A549 (cell line): ENCODE measurements at places on chromosomes 11 and 22. TPM values are rescaled to one million over a fixed set of nuclear protein-coding genes. Genes with fewer than 3 reads are reported as not detected.

GRCh38 chr22:36773935-36774334 is 2.0 kb downstream of the IFT27 start:
- peak; percentile 35 for DNase-seq

DNA sequence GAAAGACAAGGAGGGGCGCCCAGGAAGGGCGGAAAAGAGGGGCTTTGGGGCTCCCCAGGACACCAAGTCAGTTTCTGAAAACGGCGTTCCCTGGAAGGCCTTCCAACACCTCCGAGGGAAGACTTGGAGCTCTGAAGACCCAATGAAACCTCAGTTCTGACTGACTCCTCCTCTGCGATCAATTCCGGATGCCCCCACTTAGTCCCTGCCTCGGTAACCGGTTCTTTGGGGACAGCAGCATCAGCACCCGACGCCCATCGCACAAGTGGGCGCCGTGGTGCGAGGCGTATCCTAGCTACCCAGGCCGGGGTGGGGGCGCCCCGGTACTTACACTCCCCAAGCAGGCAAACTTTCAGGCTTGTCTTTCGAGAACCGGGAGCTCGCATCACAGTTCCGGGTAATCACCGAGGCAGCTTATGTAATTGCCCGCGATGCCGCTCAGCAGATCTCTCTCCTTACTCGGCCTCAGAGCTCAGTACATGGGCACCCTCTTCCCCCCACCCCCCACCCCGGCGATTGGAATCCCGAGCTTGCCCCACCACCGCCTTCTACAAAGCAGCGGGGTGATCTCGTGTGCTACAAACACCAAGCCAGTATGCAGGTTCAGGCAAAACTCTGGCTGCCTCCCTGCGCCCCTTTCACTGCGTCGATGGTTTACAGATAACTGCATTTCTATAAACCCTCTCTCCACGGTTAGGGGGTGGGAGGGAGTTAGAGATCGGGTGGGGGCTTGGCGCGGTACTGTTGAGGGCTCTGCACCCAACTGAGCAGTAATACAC is 2.0 kb downstream of the TENM4 start:
- no peak for DNase-seq

DNA sequence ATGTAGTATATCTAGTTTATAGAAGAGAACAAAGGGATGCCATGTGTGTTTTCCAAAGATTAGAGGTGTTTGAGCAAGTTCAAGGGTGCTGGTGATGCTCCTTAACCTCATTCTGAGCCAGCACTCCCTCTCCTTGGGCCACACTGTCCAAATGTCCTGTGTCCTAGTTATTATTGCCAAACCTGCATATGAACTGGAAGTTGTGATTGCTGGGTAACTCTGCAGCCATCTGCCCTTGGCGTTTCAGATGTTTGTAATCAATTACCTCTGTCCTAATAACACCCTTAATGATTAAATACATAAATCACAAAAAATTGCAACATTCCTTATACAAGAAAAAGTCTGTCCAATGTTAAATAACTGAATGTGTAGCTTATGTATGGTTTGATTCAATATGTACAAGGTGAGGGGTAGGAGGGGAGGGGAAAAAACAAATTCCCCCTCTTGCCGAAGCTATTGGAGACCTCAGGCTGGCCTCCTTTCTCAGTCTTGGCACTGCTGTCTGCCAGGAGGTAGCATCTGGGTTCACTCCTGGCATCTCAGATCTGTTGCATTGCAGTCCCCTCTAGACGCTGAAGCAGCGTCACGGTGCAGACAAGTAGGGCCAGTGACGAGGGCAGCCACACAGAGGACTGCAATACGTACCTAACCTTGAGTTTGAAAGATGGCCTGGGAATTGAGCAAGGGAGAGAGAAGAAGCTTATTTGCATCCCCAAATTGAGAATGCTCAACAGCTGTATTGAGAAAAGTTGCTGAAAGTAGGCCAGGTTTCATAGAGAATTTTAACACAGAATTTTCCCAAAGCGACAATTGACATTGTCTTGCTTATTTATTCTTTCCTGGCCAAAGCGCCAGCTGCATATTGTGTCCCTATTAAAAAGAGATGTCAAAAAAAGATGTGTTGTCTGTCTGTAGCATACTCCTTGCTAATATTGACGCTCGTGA is 89.6 kb upstream of the ARHGAP32 start:
- no peak for DNase-seq

- no peak for DNase-seq
These were observed 129.8 kb downstream of the FCHSD2 start for GRCh38 chr11:73012121-73012863.

DNA sequence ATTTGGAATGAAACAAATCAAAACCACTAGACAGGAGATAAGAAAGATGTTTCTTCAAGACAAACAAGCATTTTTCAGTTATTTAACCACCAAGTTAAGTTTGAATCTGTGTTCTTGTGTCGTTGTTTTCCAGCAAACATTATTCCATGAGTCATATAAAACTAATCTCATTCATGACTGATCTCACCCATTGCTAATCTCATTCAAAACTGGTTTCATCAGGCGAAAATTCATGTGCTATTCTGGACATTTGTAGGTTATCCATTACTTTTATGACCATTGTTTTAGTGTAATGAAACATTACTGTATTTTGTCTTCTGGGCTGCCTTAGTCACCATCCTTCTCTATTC is 221.8 kb downstream of the DDX10 start:
- DNase-seq = no peak

DNA sequence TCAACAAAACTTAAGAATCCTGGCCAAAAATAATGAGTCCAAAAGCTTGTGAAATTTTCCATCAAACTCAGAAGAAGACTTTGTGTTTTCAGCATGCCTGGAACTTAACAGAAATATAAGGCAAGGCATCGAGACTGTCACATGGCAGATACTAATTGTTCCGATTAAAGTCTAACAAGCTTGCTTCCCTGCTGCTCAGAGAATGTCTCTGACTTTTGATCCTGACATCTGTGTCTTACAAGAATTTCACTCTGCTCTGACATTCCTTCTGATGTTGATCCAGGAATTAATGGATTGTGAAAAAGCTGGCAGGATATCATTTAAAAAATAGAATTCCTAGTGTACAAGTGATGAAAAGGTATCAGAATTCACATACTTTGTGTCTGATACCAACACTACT is 170.2 kb downstream of the DCDC1 start:
- DNase-seq = no peak

DNA sequence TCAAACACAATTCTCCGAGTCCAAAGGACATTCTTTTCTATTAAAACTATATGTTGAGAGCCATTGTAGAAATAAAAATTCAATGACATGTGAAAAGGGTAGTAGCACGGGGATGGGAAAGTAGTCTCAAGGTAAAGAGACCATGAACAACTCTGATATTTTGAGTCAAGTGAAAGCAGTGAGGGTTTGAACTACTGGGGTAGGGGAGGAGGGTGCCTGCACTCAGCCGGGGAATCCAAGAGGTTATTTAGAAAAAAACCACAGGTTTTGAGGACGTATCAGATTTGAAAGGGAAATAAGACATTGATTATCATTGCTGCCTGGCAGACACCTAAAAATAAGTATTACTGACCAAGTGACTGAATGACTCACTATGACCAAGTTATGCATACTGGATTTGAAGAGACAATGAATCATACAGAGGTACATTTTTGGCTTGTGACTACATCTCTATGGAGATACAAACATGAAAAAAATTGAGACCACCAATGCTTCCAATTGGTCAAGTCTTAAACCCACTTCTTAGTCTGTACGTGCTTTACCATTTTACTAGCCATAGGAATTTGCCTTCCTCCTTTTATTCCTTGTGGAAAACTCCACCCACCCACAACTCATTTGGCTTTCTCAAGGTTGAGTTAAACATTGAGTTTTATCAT is 2.2 kb upstream of the OR52H1 start:
- DNase-seq = peak; percentile 21

GRCh38 chr11:47163898-47164297 is 12.8 kb downstream of the ARFGAP2 start:
- DNase-seq = no peak

DNA sequence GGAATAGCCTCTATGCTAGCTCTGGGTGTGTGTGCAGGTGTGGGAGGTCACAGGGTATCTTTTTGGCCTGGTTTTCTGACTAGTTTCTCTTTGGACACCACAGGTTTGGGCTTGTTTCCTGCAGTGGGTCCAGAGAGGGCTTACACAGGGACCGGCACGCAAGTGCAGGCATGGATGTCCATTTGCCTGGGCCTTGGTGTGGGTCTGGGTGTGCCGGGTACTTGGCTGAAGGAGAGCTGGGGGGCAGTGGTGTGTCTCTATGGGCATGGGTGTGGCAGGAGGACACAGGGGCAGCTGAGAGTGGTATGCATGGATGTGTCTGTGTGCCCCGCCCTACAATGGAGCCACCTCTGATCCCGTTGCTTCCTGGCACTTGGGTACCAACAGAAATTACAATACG is 7.5 kb upstream of the KCNJ11 start:
- DNase-seq = no peak

- no peak for DNase-seq
These were observed 60.9 kb downstream of the SYT13 start for GRCh38 chr11:45225277-45225676.

- no peak for DNase-seq
These were observed 31.1 kb upstream of the ARHGAP32 start for GRCh38 chr11:129223260-129223659.

- peak; percentile 11 for DNase-seq
These were observed 92.4 kb downstream of the KCNC1 start for GRCh38 chr11:17827006-17827405.

DNA sequence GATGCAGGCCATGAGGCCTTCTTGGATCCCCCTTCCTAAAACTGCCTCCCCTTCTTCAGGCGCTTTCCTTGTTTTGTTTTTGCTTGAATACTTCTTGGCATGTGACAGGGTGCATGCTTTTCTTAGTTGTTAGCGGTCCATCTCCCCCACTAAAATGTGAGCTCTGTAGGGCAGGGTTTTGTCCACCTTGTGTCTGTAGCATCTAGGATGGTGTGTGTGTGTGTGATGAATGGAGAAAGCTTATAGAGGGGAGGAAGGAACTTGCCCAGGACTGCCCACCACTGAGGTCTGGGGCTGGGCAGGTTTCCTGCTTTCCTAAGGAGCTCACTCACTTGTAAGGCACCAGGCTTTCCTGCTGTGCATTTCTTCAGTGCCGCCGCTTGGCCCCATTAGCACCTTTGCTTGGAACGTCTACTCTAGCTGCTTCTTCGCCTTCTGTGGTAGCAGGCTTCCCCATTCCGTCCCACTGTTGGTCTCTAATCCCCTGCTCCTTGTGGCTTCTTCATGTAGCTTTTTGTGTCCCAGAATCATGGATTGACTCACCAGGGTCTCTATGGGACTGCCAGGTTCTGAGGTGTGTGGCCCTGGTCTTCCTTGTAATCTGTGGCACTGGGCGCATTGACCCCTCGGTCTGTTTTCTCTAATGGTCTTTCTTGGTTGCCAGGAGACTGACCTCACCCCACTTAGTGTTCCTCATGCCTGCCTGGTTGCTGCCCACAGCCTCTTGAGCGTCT is 3.3 kb downstream of the DGCR8 start:
- no peak for DNase-seq

DNA sequence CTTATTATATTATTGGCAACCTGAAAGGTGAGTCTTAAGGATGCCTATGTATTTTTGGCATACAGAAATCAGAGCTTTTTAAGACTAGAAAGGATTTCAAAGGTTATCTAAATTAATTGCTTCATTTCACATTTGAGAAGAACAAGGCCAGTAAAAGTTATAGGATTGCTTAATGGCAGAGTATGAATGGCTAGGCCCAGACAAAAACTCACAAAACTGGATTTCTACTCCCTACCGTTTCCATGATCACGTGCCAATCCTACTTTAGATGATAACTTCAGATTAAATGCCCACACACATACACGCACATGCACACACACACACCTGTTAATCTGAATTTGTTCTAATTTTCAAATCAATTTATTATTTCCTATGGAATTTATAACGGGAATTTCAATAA is 1.8 kb upstream of the PDE3B start:
- no peak for DNase-seq

GRCh38 chr11:75595429-75595828 is 33.4 kb downstream of the SERPINH1 start:
- DNase-seq = no peak

- DNase-seq = peak; percentile 86
These were observed 10.7 kb upstream of the RPS3 start for GRCh38 chr11:75388386-75389275.

GRCh38 chr11:12725863-12726682 is 51.9 kb downstream of the TEAD1 start:
- DNase-seq = peak; percentile 31

DNA sequence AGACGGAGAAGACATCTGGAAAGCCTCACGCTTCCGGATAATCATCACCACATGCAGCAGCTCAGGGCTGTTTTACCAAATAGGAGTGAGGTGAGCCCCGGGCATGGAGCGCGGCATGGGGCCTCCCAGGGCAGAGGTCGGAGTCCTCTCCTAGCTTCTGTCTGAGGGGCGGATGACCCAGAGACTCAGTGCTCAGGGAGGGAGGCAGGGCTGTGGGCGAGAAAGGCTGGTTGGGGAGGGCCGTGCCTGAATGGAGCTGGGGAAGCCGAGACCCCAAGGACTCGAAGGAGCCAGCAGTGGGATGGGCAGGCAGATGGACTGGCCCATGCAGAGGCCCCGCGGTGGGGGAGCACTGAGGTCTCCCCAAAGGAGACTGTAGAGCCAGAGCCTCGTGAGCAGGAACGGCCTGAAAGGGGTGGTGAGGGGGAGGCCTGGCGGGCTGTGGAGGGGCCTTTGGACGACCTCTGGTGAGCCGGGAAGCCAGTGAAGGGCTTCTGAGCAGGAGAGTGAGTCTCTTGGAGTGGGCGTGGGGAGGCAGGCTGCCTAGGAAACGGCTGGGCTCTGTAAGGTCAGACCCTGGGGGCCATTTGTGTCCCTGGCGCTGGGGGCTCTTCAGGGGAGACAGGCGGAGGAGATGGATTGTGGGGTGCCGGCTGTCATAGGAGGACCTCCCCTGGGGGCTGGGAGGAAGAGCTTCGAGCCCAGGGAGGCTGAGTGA is 24.7 kb upstream of the PANX2 start:
- DNase-seq = no peak

- DNase-seq = no peak
These were observed 86.1 kb upstream of the ARHGAP42 start for GRCh38 chr11:100600941-100601340.

GRCh38 chr11:61342207-61342803 is 9.3 kb downstream of the TKFC start:
- no peak for DNase-seq

Gene CRYBA4
- not detected in 3 replicates for polyA plus RNA-seq

Gene TMEM191C
- 0.44 to 1.2 TPM (median 0.58 TPM) in 3 replicates for polyA plus RNA-seq

Gene APOA1
- 0.10 to 0.23 TPM (median 0.21 TPM) in 3 replicates for polyA plus RNA-seq

Gene VWCE
- polyA plus RNA-seq = 0.45 to 0.79 TPM (median 0.63 TPM) in 3 replicates

Gene ADM2
- polyA plus RNA-seq = 0.46 to 0.62 TPM (median 0.50 TPM) in 3 replicates

Gene GAB4
- not detected in 3 replicates for polyA plus RNA-seq

Gene SMIM35
- polyA plus RNA-seq = not detected in 3 replicates

Gene CATSPERZ
- polyA plus RNA-seq = 3.4 to 4.7 TPM (median 4.1 TPM) in 3 replicates

Gene C11orf91
- 0.15 to 0.34 TPM in 2 of 3 replicates, not detected in the other for polyA plus RNA-seq

Gene BSX
- polyA plus RNA-seq = not detected in 3 replicates

Gene CLMP
- polyA plus RNA-seq = 16.9 to 18.2 TPM (median 17.1 TPM) in 3 replicates

Gene SDHAF2
- 43.1 to 44.4 TPM (median 43.8 TPM) in 3 replicates for polyA plus RNA-seq

Gene FBLN1
- polyA plus RNA-seq = 31.0 to 34.4 TPM (median 32.7 TPM) in 3 replicates

Gene OR5J2
- not detected in 3 replicates for polyA plus RNA-seq

Gene ZNF280A
- polyA plus RNA-seq = 1.8 to 2.1 TPM (median 2.0 TPM) in 3 replicates

Gene MMP11
- polyA plus RNA-seq = 0.16 to 0.26 TPM (median 0.23 TPM) in 3 replicates
